ENCODE measurements at places on chromosomes 13 and 19. TPM values are rescaled to one million over a fixed set of nuclear protein-coding genes. Genes with fewer than 3 reads are reported as not detected.

Gene GARIN5A
- polyA plus RNA-seq, result 2.3 TPM

Gene DHDH
- polyA plus RNA-seq, result 1.0 TPM

DNA sequence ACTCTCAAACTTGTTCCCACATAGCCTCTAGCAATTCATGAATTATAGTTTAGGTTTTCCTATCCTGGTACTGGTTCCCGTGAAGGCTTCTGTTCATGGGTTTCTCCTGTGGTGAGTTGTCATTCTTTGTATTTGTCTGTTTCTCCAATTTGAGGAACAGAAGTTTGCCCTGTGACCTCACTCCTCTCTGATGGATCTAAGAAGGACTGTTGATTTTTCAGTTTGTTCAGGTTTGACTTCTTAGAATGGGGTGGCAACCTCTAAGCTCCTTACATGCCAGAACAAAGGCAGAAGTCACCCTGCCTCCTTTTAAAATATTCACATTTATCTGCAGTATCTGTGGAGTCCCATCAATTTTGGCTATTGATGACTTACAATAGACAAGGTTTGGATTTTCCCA is 354.0 kb downstream of the SPRY2 start:
- DNase-seq, result no peak
- no peak overlapping the region for H3K4me3 ChIP-seq
- no peaks in the 10 kb centered on the region for H3K4me1 ChIP-seq
- H3K27me3 ChIP-seq, result no peaks in the 10 kb centered on the region
- no peak overlapping the region for H3K27ac ChIP-seq

Gene GADD45B
- polyA plus RNA-seq, result 182 TPM

DNA sequence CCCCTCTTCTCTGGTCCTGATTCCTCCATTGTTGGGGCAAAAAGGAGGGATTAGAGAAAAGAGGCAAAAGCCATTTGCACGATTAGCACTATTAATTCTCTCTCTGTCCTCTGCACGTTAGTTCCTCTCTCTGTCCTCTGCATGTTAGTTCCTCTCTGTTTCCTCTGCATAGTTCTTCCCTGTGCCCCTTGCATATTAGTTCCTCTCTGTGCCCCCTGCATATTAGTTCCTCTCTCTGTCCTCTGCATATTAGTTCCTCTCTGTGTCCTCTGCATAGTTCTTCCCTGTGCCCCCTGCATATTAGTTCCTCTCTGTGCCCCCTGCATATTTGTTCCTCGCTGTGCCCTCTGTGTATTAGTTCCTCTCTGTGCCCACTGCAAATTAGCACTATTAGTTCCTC is 847.2 kb upstream of the GPC6 start:
- no peak for DNase-seq
- no peaks in the 10 kb centered on the region for H3K4me1 ChIP-seq
- no peak overlapping the region for H3K4me3 ChIP-seq
- H3K36me3 ChIP-seq, result no peaks in the 10 kb centered on the region
- no peak overlapping the region for H3K27ac ChIP-seq

Measured in pancreas (tissue), 10 donors.